ENCODE measurements at places on chromosomes 11 and 22.
A peak's percentile ranks its signal among the peaks of the same experiment; 100 is the strongest.

- no peak for DNase-seq
Measured at GRCh38 chr11:844693-845644, 2.3 kb downstream of the TSPAN4 start.

GRCh38 chr11:65718531-65718930 is 2.1 kb downstream of the RNASEH2C start:
- no peak for DNase-seq

- no peak for DNase-seq
Measured at GRCh38 chr22:19525666-19526065, 1.5 kb upstream of the CLDN5 start.

DNA sequence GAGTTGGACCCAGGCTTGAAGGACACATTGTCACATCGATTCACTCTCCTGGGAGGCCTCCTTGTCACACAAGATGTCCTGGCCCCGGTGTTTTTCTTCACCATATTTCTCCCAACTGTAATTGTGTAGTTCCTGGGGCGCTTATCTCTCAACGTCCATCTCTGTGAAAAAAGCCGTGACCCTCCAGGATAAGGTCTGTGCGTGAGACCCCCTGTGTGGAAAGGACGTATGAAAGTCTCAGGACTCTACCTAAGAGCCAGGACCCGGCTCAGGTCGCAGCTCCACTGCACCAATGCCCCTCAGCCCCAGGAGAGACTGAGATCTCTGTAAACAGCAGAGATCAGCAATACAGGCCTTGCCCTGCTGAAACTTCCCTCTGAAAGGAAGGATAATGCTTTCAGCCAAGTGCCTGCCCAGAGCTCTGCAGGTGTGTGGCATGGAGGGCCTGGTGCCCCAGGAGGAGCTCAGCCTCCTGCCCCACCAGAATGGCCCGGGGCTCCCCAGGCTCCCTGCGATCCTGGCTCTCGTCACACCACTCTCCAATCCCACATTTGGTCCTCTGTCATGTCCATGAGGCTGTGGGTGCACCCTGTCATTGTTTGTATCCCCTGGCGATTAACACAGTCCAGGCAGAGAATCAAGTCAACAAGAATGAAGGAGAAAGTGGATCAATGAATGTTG is 119.2 kb upstream of the TMEM45B start:
- no peak for DNase-seq

GRCh38 chr11:130737866-130738431 is 178.3 kb downstream of the SNX19 start:
- no peak for DNase-seq

DNA sequence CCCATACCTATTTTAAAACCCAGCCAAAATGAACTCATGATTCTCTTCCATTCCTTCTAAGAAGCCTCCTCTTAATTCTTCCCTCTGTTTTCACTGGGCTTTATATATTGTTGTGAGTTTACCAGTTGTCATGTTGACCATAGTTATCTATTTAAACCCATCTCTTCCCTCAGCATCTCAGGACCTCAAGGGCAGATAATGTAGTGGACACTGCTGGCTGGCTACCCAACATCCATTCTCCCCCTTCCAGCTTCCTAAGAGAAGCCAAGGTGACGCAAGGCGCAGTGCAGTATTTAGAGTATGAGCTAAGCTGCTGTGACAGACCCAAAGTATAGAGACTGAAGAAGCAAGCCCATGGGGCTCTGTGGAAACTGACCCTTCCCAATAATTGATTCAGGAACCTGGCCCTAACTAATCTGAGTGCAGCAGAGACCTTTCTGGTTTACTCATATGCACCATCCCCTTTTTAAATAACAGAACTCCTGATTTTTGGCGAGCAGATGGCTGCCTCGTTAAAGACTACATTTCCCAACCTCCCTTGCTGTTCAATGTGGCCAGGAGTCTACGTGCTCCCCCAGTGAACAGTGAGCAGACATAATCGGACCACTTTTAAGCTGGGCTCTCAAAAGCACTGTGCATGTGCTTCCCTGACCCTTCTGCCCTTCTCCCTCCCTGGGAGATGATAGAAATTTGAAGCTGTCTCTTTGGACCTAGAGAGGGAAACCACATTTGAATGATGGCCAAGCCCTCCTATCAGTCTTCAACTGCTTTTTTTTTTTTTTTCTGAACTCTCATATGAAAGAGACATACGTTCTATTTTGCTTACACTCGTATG is 28.1 kb upstream of the CREB3L1 start:
- no peak for DNase-seq

- peak; percentile 49 for DNase-seq
Measured at GRCh38 chr22:23539135-23539838, 40.8 kb downstream of the IGLL1 start.

DNA sequence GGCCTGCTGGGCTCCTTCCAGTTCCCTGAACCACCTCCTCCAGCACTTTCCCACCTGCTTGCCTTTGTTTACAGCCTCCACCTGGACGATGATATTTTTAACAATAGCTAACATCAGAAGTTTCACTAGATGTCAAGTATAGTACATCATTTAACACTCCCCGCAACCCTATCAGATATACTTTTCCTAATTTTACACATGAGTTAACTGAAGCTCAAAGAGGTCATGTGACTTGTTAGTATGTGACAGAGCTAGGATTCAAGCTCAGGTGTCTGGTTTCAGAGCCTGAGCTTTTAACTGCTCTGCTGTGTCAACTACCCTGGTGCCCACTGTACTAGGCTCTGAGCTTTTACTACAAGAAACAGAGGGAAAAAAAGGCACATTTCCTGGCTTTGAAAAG is 14.3 kb upstream of the HPX start:
- DNase-seq, result no peak

DNA sequence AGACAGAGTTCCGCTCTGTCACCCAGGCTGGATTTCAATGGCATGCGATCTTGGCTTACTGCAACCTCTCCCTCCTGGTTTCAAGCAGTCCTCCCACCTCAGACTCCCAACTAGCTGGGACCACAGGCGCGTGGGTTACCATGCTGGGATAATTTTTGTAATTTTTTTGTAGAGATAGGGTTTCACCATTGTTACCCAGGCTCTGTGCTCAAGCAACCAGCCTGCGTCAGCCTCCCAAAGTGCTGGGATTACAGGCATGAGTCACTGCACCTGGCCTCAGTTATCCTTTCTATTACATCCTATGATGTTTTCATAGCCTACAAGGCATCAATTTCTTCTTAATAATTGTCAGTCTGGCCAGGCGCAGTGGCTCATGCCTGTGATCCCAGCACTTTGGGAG is 36.5 kb downstream of the LRRC74B start:
- no peak for DNase-seq

GRCh38 chr11:86247608-86248007 is 3.1 kb downstream of the EED start:
- DNase-seq, result no peak

DNA sequence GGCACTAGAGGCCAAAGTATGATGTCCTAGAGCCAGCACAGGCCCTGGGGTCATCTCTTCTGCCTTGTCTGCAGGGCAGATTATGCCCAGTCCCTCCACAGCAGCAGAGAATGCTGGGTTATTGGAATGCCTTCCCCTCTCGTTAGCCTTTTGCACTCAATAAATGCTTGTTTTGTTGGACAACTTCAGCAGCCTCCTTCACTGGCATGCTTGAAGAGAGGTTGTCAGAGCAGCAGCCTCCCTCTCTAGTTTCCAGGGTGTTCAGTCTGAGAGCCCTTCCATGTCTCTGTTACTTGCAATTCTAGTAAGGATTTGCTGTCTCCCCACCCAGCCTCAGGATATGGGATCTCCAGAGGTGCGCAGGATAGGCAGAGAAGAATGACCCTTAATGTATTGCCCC is 82.9 kb downstream of the PKNOX2 start:
- no peak for DNase-seq

GRCh38 chr22:43782448-43782847 is 29.7 kb downstream of the EFCAB6 start:
- DNase-seq, result no peak

- DNase-seq, result no peak
Measured at GRCh38 chr22:29872989-29873388, 10.0 kb upstream of the MTMR3 start.

Measured in activated naive CD4-positive, alpha-beta T cell (primary cell).